ENCODE measurements at places on chromosomes 7 and 10.

- no peak for DNase-seq
These were observed 23.0 kb upstream of the TRIL start for GRCh38 chr7:28981161-28981465.

DNA sequence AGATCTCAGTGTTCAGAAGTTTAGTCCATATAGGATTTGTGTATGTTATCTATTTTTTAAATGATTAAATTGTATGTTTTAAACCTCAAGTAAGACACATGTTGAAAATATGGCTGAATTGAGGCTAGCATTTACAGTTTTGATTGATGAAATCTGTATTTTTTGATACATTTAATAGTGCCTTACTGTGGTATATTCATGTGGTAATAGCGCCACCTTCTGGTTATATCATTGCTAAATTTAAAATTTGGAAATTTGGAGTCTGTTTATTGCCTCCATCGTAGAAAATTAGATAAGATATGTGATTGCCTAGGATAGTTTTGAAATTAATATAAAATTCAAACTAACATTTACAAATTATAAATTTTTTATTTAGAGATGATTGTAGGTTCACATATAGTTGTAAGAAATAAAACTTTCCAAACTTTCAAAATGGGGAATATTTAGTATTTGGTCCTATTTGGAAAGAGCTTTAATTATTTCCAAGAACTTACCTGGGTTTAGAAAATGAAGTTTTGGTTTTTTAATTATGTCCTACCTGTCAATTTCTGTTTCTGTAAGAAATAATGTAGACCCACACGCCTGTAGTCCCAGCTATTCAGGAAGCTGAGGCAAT lies 19.1 kb upstream of the ARMS2 start:
- peak; percentile 43 for DNase-seq

GRCh38 chr10:101014230-101014884 lies 14.7 kb downstream of the LZTS2 start:
- DNase-seq: peak; percentile 85

- no peak for DNase-seq
These were observed 89.2 kb downstream of the LYZL1 start for GRCh38 chr10:29378106-29378505.

DNA sequence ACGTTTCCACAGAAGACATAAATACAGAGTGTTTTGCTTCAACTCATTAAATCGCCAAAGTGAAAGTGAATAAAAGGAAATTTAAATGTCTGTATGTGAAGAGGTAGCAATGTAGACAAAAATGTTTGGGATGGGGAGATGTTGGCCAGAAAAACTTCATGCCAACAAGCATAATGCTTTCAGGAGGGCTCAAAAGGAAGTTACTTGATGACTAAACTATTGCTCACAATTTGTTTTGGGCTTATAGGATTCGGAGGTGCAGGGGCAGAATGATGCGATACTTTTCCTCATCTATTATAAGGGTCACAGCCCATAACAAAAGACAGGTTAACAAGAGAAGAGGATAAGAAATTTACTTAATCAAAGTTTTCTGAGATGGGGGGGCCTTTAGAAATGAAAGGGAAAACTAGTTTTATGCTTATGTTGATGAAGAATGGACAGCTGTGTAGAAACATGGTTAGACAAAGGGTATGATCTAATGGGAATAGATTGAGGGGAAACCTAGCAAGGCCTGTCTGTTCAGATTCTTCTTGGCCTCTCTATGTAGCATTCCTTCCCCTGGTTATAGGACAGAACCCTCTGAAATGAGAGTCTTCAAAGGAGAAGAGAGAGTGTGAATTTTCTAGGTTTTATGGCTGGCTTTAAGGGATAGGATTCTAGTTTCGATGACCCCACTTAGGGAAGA lies 898.6 kb downstream of the LRMDA start:
- DNase-seq: peak; percentile 42

- no peak for DNase-seq
These were observed 7.1 kb downstream of the RCC1L start for GRCh38 chr7:75066521-75066920.

DNA sequence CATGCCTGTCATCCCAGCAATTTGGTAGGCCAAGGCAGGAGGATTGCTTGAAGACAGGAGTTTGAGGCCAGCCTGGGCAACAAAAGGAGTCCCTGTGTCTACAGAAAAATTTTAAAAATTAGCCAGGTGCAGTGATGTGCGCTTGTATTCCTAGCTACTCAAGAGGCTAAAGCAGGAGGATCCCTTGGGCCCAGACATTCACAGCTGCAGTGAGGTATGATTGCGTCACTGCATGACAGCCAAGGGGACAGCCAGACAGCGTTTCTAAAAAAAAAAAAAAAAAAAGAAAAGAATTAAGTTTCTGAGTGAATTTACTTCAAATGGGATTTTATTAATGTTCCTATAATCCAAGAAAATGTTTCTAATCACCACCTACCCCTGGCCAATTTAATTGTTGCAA lies 87.4 kb upstream of the RNF148 start:
- no peak for DNase-seq

GRCh38 chr7:124813994-124814798 lies 48.6 kb upstream of the GPR37 start:
- no peak for DNase-seq

- DNase-seq: peak; percentile 81
These were observed 549 bp upstream of the DDX50 start for GRCh38 chr10:68900427-68901104.

GRCh38 chr10:108902619-108903285 lies 1020.6 kb downstream of the XPNPEP1 start:
- no peak for DNase-seq

DNA sequence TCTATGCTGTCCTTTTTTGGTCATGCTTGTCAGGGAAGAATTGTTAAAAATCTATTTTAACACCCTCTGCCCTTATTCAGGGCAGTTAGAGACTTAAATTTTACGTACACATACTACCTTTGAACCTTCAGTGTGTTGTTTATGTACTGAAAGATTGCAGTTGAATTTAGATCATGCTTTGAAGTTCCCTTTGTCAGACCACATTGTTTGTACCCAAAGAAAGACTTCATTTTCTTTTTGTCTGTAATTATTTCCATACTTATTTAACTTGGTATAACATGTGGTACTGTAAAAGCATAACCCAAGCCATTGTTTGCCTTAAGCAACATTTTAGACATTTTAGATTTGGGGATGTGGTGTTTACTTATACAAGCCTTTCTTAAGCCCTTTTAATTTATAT lies 96.1 kb downstream of the MMRN2 start:
- no peak for DNase-seq

DNA sequence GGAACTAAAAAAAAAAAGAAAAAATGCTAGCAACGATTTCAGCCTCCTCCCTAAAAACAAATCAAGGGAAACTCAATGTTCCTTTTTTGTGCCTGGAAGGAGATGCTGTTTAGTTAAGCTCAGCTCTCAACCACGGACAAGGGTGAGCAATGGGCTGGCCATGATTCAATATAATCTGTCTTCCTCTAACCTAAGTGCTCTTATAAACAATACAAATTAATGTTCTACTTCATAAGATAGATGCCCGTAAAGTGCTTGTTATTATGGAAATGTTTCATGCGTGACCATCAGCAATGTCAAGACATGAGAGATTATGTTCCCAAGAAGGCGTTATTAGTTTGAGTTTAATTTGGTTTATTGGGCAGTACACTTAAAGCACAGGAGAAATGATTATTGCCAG lies 320.3 kb downstream of the SFMBT2 start:
- DNase-seq: no peak

Measured in GM03348 (cell line).